ENCODE measurements at places on chromosomes 2 and 18. TPM values are rescaled to one million over a fixed set of nuclear protein-coding genes. Genes with fewer than 3 reads are reported as not detected.

The NYAP2 gene
- not detected for total RNA-seq

The CPS1 gene
- total RNA-seq, result 7.2 TPM

The AFF3 gene
- total RNA-seq, result not detected

The TBR1 gene
- under 0.01 TPM for total RNA-seq

The USP34 gene
- total RNA-seq, result 117 TPM

The TLX2 gene
- not detected for total RNA-seq

The LIPT1 gene
- 4.4 TPM for total RNA-seq

The OSR1 gene
- total RNA-seq, result not detected

The GCA gene
- 13.8 TPM for total RNA-seq

The BZW1 gene
- 584 TPM for total RNA-seq

The UGT1A9 gene
- total RNA-seq, result not detected

The LOXHD1 gene
- not detected for total RNA-seq

The PPP3R1 gene
- 22.6 TPM for total RNA-seq

The CERS6 gene
- total RNA-seq, result 7.7 TPM

The CACNB4 gene
- 0.18 TPM for total RNA-seq

The PROKR1 gene
- not detected for total RNA-seq

The GPR45 gene
- not detected for total RNA-seq

The CNGA3 gene
- total RNA-seq, result not detected

The TRPM8 gene
- not detected for total RNA-seq

The CCDC141 gene
- total RNA-seq, result not detected

The APCDD1 gene
- total RNA-seq, result under 0.01 TPM

The IL1F10 gene
- not detected for total RNA-seq

The HAAO gene
- total RNA-seq, result 0.09 TPM

The DYNAP gene
- total RNA-seq, result not detected

The FAP gene
- total RNA-seq, result 1.5 TPM

The HOXD13 gene
- not detected for total RNA-seq

The ZNF236 gene
- 7.7 TPM for total RNA-seq

The CCL20 gene
- total RNA-seq, result 2.1 TPM

The SCYGR4 gene
- total RNA-seq, result not detected

The STARD6 gene
- not detected for total RNA-seq

The FIGN gene
- 1.3 TPM for total RNA-seq

The SERPINB3 gene
- total RNA-seq, result not detected

The RNF144A gene
- 9.6 TPM for total RNA-seq

The NFU1 gene
- total RNA-seq, result 49.0 TPM

The SNORC gene
- 0.38 TPM for total RNA-seq

The ALK gene
- not detected for total RNA-seq

The CGREF1 gene
- total RNA-seq, result 1.2 TPM

The REG3G gene
- not detected for total RNA-seq

The CPLX4 gene
- not detected for total RNA-seq

The NT5DC4 gene
- not detected for total RNA-seq

The ILKAP gene
- 20.8 TPM for total RNA-seq

Measured in endothelial cell of coronary artery (primary cell).